ENCODE measurements at places on chromosomes 7 and 10. TPM values are rescaled to one million over a fixed set of nuclear protein-coding genes. Genes with fewer than 3 reads are reported as not detected.

Gene SOSTDC1
- total RNA-seq = not detected

Gene PNLIPRP3
- total RNA-seq = not detected

Gene SRGN
- total RNA-seq = 92.5 TPM

Gene GPC2
- 9.3 TPM for total RNA-seq

Gene LRIT1
- not detected for total RNA-seq

Gene PAX2
- total RNA-seq = not detected

Gene CLDN3
- not detected for total RNA-seq

Gene HKDC1
- total RNA-seq = 0.27 TPM

DNA sequence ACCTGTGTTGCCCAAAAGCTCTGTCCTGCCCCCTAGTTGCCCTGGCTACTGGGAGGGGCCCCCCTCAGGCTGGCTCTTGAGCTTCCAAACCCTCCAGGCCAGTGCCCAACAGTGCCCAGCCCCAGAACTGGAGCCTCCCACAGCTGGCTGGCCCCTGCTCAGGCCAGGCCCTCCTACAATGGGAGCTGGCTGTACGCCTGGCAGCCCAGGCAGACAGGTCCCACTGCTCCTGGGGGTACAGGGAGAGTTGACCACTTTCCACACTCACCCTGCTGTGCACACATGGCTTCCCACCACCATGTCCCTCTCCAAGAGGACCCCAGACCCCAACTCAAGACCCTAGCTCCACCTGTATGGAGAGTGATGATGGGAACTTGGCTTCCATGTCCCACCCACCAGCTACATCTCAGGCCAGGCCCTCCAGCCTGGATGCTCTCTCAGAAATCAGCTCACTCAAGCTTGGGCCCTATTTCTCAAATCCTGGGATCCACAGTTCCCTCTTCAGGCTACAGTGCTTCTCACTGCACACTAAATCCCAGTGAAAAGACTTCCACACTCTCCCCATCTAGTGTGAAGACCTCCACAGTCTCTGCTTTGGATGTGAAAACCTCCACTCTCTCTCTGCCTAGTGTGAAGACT is 92.6 kb downstream of the OAT start:
- DNase-seq = no peak

DNA sequence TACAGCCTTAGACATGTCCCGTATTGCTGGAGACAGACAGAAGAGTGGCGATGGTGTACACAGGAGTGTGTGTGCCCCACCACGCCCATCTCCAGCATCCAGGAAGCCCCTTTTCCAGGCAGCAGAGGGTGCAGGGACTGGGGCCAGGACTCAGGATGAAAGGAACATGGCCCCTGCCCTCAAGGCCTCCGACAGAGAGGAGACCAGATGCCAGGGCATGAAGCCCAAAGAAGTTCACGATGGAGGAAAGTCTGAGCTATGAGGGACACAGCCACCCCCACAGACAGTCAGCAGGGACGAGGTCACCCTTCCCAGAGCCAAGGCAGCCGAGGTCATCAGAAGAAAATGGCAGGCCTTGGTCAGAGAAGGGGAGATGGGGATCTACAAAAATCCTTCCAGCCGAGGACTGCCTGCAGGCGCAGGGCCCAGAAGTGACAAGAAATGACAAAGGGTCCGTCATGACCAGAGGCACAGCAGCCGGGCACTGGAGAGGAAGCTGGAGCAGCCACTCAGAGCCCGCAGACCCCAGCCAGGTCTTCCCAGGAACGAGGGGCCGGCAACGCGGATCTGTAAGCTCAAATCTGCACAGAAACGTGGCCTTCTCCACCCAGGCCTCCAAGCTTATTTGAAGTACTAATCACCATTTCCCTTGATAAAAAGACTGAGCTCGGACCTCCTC is 78.7 kb upstream of the PPP2R2D start:
- peak; percentile 4 for DNase-seq

DNA sequence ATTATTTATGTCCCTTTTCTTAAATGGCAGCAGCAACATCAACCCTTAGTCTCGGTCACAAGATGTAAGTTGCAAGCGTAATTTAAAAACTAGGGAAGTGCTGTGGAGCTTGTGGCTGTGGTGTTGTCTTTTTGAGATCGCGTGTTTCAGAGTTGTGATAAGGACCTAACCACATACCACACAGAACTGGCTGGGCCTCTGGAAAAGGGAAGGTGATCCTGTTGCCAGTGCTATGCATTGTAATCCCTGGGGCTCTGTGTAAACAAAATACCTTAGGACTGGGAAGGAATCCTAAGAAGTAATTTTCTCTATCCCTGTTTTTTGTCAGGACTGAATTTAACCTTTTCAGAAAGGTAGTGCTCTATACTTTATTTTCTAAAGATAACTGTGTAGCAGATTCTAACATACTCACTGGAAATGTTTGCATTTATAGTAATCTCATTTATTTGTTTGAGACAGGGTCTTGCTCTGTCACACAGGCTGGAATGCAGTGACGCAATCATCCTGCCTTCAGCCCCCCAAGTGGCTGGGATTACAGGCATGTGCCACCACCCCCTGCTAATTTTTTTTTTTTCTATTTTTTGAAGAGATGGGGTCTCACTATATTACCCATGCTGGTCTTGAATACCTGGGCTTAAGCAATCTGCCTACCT is 60.4 kb downstream of the INPP5F start:
- no peak for DNase-seq

GRCh38 chr10:88879534-88880281 is at the start of gene STAMBPL1:
TSS of gene STAMBPL1 (plus strand) at chr10:88880245. CDS start at chr10:88901709, 21,464 bp downstream.
- no peak for DNase-seq

- no peak for DNase-seq
These were observed 36.5 kb upstream of the ZNF680 start for GRCh38 chr7:64599359-64599758.

DNA sequence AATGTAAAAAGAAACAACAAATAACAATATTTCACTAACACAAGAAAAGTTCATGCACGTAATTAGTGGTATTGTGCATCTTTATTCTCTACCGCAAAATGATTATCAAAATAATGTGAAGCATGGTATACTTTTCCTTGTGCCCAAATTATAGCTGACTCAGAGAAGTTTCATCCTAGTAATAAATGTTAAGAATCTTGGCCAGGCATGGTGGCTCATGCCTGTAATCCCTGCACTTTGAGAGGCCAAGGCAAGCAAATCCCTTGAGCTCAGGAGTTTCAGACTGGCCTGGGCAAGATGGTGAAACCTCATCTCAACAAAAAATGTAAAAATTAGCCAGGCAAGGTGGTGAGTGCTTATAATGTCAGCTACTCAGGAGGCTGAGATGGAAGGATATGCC is 105.0 kb downstream of the KMT2C start:
- no peak for DNase-seq

DNA sequence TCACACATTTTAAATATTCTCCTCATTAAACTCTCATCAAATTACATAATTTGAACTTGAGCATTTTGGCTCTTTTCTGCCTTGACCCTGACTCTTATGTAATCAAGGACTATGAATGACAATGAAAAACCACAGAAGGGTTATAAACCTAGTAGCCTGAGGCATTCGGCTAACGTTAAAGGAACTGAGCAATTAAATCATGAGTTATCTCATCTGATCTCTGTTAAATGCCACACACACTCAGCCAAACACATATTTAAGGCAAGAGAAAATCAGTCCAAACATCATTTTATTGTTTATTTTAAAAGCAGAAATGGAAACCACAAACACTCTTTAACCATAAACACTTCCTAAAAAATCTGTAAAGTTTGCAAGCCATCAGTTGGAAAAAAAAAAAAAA is 204.3 kb downstream of the DGKI start:
- DNase-seq = no peak

DNA sequence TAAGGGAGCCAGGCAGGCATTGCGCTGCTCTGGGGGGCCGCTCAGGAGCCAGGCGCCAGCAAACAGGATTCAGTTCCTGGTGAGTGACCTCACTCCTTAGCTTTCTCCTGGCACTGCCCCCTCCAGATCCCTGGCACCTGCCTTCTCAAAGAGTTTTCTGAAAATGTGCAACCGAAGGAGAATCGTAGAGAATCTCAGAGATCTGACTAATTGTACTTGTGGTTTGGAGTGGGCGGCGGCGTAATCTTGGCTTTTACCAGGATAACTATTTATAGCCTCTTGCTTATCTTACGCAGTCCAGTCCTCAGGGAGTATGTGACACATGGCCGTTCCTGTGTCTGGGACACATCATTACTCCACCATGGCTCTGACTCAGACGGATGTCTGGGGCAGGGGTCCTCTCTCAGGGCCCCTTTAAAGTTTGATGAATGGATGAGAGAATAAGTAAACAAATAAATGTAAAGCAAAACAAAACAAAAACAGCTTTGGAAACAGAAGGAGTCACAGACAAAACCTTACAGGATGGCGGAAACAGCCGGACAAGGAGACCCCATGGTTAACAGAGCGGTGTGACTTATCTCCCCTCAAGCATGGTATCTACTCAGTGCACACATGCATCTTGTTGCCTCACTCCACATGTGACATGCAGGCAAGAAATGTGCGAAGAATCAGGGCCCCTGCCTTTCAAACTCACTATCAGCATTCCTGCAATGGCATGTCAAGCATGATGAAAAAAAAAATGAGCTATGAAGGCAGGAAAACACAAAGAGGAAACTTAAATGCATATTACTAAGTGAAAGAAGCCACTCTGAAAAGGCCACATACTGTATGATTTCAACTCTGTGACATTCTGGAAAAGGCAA is 99.7 kb downstream of the TNS3 start:
- DNase-seq = no peak

GRCh38 chr7:80675090-80675489 is 36.6 kb downstream of the CD36 start:
- DNase-seq = no peak

- DNase-seq = no peak
These were observed 184.7 kb downstream of the VTI1A start for GRCh38 chr10:112631501-112632400.

DNA sequence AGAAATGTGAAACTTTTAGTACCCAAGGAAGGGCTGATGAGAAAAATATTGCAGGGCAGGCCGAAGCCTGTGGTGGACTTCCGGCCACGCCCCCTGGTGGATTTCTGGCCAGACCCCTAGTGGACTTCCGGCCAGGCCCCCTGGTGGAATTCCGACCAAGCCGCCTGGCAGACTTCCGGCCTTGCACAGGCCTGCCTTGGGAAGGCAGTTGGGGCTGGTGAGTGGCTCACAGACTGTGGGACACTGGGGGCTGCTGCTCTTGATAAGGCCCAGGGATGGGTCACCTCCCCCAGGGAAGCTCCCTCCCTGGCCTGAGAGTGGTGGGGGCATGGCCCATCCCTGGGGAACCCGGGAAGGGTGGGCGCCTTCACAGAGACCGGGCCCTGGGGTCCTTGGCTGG is 116.4 kb upstream of the MKI67 start:
- no peak for DNase-seq

- DNase-seq = no peak
These were observed 36.8 kb upstream of the CDC14C start for GRCh38 chr7:48887500-48887899.

DNA sequence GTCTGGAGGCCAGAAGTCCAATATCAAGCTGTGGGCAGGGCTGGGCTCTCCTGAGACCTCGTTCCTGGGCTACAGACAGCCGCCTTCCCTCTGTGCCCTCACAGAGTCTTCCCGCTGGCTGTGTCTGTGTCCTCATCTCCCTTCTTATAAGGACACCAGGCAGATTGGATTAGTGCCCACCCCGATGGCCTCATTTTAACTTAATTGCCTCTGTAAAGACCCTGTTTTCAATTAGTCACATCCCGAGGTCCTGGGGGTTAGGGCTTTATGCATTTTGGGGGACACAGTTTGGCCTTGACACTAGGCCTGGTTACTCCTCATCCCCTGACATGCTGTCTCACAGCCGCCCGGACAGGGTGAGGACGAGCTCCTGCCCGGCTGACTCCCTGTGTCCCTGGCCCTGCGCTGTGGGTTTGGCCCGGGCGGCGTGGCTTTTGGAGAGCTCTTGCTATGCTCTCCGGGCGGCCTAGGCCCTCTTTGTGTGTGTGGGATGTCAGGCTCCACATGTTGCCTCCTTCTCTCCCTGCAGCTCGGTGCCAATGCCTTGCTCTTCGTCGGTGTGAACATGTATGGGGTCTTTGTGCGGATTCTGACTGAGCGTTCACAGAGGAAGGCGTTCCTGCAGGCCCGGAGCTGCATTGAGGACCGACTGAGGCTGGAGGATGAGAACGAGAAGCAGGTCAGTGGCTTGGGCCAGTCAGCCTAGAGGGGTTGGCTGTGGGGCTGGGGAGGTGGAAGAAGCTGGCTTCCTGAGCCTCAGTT is 18.2 kb downstream of the ADCY1 start:
- DNase-seq = no peak

DNA sequence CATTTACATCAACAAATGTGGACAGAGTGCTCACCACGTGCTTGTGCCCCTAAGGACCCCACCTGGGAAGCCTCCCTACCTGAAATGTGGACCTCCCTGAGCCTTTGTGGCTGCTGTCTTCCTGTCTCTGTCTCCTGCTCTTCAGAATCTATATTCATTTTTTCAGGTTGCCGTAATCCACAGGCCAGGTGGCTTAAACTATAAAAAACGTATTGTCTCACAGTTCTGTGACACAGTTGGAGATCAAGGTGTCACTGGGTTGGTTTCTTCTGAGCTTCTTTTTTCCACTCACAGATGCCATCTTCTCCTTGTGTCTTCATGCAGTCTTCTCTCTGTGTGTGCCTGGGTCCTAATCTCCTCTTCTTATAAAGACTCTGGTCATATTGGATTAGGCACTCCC is 5.6 kb upstream of the VSTM4 start:
- DNase-seq = no peak

GRCh38 chr7:129371487-129371886 is 62.7 kb upstream of the STRIP2 start:
- DNase-seq = no peak

GRCh38 chr10:49096890-49097445 is 18.4 kb downstream of the VSTM4 start:
- DNase-seq = no peak

GRCh38 chr10:114405011-114405350 is 679 bp upstream of the AFAP1L2 start:
- no peak for DNase-seq

DNA sequence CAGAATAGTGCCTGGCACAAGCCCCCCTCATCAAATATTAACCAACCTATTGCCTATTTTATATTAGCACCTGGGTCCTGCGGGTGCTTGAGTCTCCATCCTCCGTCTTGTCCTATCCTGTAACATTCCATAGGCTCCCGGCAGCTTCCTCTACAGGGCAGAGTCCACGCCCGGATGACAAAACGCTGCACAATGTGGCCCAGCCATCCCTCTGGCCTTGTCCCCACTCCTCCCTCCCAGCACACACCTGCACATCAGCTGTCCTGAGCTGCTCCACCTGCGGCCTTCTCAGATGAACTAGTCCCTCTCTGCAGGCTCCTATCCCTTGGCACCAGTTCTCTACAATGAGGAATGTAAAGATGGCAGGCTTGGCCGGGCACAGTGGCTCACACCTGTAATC is 153.5 kb upstream of the PDE1C start:
- no peak for DNase-seq

GRCh38 chr7:25369786-25370185 is 141.5 kb upstream of the NPVF start:
- DNase-seq = peak; percentile 75

DNA sequence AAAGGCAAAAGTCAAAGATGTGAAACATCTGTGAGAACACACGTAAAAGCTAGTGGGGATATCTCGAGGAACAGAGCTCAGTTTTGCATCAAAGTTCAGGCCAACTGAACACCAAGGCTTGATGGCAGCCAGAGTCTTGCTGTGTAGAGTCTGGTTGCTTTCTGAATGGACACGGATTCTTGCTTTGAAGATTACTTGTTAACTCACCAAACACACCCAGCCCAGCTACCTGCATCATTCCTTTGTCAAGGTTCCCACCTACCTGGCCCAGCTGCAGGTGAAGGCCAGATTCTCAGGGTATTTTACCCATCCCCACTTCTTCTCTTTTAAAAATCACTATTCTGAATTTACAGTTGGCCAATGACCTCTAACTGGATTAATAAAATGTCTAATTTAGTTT is 174.4 kb upstream of the PHYHIPL start:
- no peak for DNase-seq
